ENCODE measurements at places on chromosomes 7 and 10.

DNA sequence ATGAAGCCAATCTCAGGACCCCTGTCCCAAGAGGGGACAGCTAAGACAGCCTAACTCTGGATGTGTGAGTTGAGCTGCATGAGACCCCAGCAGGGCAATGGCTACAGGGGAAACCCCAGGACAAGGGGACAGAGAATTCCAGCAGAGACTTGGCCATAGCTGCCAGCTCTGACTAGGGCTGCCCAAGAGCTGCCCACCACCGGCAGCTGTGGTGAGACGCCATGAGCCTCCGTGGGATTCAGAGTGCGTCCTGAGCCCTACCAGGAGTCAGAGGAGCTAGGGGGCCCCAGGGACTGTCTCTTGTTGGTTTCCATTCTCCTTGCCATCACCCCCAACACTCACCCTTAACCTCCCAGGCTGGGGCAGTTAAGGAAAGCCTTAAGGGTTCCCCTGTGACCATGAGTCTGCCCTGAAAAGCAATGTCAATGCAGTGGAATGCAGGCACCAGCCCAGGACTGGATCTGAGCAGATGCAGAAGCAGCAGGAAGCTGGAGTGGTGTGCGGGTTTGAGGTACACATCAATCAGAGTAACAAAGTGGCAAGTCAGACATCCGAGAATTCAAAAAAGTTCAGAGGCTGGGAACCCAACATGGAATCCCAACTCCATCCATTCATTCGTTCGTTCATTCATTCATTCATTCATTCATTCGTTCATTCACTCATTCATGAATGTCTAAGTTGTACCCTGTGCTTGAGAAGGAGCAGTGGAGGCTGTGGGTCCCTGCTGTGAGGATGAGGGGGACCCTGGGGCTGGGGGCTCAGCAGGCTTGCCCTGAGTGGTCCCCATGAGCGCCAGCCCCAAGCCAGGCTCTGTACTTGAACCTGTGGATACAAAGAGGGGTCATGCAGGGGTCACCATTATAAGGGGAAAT, 52.9 kb downstream of the C10orf120 start:
- DNase-seq: no peak

DNA sequence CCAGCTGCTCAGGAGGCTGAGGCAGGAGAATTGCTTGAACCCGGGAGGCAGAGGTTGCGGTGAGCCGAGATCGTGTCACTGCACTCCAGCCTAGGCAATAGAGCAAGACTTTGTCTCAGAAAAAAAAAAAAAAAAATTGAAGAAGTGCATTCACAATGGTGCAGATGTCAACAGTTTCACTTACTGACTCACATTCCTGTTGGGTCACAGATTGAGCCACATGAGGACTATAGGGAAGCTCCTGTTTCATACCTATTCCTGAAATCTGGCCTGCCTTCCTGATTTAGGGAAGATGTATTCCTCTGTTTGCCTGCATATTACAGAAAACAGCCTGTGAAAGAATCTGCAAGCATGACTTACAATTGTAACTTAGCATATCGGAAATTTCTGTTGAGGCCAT, 78.2 kb downstream of the AKR1C4 start:
- no peak for DNase-seq

GRCh38 chr7:67535241-67535989, 538.8 kb downstream of the TYW1 start:
- DNase-seq: no peak

DNA sequence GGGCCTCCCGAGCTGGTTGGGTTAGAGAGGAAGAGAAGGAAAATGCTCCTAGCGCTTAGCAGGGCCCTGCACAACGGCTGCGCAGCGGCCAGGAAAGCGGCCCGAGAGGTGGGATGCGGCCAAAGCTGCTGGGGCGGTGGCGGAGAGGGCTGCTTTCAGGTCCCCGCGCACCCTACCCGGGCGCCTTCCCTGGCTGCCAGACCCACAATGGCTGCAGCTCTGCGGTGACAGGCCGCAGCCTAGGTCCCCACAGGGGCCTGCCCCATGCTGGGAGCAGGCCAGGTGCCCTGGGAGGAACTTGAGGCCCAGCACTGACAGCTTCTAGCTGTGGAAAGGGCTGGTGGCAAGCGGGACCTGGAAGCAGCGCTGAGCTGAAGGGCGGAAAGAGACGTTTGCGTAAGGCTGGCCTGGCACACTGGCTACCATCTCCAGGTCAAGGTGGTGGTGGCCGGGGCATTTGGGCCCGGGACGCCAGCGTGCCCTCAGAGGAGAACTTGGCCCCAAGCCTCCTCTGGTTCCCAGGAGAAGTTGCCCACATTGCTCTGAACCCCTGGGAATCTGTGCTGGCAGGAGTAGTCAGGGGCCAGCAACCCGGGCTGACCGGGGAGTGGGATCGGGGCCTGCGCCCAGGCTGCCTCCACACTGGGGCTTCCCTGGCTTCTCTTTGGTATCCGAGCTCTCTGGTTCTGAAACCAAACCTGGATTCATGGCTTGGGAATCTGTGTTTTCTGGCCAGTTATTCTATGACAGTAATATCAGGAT, 72.9 kb upstream of the ZNF804B start:
- DNase-seq: no peak

DNA sequence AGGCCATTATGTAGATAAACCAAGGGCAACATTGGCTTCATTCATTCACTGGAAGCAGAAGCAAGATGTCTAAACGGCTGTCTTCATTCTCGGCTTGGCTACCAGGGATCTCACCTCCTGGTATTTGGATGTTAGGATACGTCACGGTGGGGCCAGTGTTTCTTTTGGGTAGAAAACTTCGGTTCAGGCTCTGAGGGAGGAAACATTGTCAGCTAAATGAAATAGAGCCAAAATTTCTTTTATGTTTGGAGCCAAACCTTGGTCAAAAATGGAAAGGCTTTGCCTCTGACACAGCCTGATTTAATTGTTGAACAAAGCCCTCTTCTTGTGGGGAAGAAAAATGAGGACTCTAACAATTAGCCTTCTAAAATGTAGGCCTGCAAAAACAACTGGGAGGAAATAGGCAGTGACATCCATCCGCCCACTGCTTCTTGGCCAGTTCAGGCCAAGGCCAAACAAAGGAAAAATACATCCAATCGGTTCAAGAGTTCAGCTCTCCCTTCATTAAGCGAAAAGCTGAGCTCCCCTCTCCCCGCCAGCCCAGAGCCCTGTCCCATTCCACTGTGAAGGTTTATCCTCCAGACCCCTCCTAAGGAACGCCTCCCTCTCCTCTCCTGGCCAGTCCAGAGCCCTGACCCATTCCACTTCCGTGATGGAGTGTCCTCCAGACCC, 44.4 kb downstream of the PFKFB3 start:
- no peak for DNase-seq

DNA sequence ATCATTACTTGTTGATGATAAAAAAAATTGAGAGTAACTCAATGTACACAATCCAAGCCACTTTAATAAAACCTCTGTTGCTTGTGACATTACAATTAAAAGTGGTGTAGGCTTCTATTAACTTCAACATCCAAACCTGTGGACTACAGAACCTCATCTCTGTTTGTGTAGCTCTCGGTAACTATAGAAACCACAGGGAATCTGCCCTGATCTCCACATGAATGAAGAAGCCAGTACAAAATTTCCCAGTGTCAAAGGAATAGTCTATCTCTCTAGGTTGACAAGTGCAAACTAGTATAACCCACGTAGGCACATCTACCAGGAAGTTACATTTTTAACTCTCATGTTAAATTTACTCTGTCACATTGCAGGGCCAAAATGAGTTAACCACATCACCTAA, 204.3 kb downstream of the CHCHD3 start:
- no peak for DNase-seq

GRCh38 chr7:39421251-39421650, 145.0 kb upstream of the YAE1 start:
- DNase-seq: no peak

DNA sequence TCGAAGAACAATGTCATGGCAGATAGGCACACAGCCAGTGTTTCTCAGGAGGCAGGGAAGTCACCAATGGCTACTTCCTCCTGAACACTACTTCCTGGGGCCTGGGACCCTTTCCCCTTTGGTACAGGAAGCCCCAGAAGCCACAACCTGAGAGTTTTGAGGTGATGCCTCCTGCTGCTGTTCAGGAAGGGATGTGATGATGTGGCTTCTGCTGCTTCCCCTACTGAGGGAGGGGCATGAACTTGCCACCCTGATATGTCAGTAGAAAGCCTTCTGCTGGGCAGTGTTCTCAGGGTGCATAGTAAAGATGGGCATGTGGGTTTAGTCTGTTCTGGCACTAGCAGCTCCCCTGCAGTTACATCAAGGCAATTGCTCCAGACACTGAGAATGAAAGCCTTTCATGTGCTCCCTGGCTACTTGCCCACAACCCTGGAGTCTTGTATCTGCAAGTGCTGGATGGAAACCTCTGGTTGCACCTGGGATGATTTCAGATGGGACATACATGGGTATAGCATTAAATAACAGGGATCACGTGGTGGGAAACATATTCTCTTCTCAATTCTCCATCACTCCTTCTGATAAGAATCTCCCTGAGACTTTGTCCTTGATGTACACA, 69.3 kb downstream of the ADRA2A start:
- no peak for DNase-seq

GRCh38 chr7:128729494-128729893, 9.7 kb upstream of the CALU start:
- DNase-seq: no peak

DNA sequence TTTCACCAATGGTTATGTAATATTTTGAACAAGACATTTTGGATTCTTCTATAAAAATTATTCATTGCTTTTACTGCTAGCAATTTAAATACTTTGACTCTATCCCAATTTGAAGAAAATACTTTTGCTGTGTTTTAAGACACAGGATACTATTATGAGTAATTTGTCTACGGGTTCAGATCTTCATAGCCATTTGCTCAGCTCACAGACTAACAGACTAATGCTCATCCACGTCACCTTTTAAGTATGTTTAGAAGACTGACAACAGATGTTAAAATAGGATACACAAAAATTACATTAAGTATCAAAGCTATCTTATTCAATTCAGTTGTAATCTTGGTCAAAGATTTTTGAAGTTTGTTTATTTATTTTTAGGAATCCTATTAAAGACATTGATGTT, 251.3 kb upstream of the CHRM2 start:
- DNase-seq: no peak

All from stimulated activated CD8-positive, alpha-beta memory T cell treated with anti-CD3 and anti-CD28 coated beads, Interleukin-2, amount 100 ng/mL, for 1 hour (primary cell).